A549 treated with ZK216348 at 1 μM for 4 hours (cell line): ENCODE measurements at places on chromosomes 12 and 14. TPM values are rescaled to one million over a fixed set of nuclear protein-coding genes. Genes with fewer than 3 reads are reported as not detected.

The PRKCH gene
- total RNA-seq, result 4.6 to 7.1 TPM (median 4.9 TPM) in 5 replicates

The TDRD9 gene
- total RNA-seq, result 0.04 to 0.14 TPM in 2 of 5 replicates, not detected in the others

The CLEC4D gene
- not detected in 5 replicates for total RNA-seq

The PMEL gene
- total RNA-seq, result 0.38 to 1.3 TPM (median 0.74 TPM) in 5 replicates

The MMP17 gene
- total RNA-seq, result 5.3 to 13.0 TPM (median 12.3 TPM) in 5 replicates

The KRT6C gene
- not detected in 5 replicates for total RNA-seq

The SLC16A7 gene
- 0.07 to 0.40 TPM (median 0.11 TPM) in 5 replicates for total RNA-seq
